ENCODE measurements at places on chromosomes 12 and 14.

DNA sequence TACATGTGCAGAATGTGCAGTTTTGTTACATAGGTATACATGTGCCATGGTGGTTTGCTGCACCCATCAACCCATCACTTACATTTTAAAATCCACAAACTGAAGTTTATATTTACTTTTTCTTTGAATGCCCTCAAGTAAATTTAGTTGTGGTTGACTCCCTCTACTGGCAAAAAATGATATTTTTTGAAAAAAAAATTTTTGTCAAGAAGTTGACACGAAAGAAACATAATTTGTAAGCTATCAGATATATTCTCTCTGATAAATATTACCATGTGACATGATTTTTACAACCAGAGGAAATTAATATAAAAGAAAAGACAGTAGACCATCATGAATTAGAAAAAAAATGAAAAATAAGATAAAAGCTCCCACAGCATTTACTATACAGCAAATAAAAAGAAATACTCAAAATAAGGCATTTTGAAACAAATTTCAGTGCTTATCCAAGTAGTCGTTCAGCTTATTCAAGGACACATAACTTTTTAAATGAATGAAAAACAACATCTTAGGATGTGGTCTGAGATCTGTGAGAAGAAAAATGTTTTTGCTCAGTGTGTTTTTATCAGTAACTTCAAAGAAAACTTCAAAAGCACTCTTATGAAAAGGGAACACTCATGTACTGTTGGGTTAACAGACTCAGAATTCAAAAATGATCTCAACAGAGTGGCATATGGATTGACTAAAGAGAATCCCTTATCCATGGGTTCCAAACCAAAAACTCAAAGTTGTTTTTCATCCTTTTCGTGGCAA, 30.0 kb upstream of the GRIP1 start:
- no peaks in the 10 kb centered on the region for H3K36me3 ChIP-seq
- no peaks in the 10 kb centered on the region for H3K27me3 ChIP-seq
- DNase-seq = no peak
- H3K4me3 ChIP-seq = no peak overlapping the region
- H3K4me1 ChIP-seq = no peaks in the 10 kb centered on the region

- no peak overlapping the region for H3K4me3 ChIP-seq
- no peaks in the 10 kb centered on the region for H3K4me1 ChIP-seq
- no peaks in the 10 kb centered on the region for H3K27me3 ChIP-seq
- no peak for DNase-seq
Observed at GRCh38 chr12:17357396-17357795, 732.6 kb downstream of the RERGL start.

- no peaks in the 10 kb centered on the region for H3K4me1 ChIP-seq
- DNase-seq = no peak
- H3K4me3 ChIP-seq = no peak overlapping the region
- no peaks in the 10 kb centered on the region for H3K27me3 ChIP-seq
Observed at GRCh38 chr14:82655770-82656169, 1122.1 kb upstream of the SEL1L start.

DNA sequence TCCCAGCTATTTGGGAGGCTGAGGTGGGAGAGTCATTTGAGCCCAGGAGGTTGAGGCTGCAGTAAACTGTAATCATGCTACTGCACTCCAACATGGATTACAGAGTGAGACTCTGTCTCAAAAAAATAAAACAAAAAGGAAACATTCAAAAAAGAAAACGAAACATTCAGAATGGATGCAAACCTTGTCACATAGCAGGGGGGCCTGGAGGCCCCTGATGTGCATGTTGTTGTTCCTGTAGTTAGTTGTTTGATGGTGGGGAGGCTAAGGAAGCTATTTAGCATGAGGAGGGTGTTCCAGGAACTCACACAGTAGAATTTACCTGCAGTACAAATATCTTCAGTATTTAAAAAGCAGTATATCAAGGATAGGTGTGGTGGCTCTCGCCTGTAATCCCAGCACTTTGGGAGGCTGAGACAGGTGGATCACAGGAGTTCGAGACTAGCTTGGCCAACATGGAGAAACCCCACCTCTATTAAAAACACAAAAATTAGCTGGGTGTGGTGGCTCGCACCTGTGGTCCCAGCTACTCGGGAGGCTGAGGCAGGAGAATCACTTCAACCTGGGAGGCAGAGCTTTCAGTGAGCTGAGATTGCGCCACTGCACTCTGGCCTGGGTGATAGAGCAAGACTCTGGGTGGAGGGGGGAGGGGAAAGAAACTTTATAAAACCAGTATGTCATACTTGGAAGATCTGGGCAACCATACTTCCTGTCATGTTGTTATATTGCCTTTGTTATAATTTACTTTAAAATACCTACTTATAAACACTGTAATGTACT, 17.6 kb upstream of the AEBP2 start:
- H3K4me3 ChIP-seq = no peak overlapping the region
- H3K4me1 ChIP-seq = no peaks in the 10 kb centered on the region
- H3K36me3 ChIP-seq = no peaks in the 10 kb centered on the region
- no peak for DNase-seq

DNA sequence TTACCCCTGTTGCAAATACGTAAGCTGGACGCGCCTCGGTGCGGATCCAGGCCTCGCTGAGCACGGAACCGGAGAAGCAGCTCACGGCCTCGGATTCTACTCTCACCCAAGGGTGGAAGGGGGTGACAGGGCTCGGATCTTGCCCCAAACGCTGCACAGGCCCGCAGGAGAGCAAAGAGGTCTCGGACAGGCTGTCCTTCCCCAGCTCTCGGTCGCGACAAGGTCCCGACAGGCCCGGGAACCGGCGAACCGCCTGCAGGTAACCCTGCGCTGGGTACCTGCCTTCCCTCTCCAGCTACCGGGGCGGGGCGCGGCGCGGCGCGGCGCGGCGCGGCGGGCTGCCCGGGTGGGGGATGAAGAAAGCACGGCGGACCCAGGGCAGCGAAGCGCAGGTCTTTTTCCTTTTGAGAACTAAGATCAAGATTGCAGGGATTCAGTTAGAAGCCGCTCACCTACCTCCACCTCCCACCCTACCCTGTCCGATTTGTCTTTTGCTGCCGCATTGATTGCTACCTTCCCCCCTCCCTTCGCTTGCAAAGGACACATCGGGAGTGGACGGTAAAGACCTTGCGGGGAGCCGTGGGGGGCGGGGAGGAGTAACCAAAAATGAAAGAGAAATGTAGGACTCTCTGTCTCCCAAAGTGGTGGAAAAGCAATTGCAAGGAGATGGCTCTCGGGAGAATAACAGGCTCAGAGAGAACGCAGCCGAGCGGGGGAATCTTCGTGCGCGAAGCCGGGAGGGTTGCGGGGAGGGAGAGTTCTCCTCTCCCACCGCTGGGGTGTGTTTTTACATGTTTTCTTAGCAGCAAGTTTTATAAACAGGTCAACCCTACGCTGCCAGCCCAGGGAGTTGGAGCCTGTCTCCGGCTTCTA, 8.4 kb upstream of the TBX3 start:
- no peaks in the 10 kb centered on the region for H3K4me1 ChIP-seq
- H3K27ac ChIP-seq = no peak overlapping the region
- H3K36me3 ChIP-seq = no peaks in the 10 kb centered on the region
- H3K4me3 ChIP-seq = peak overlapping the region; percentile 39

- DNase-seq = no peak
- H3K36me3 ChIP-seq = no peaks in the 10 kb centered on the region
- no peaks in the 10 kb centered on the region for H3K4me1 ChIP-seq
- H3K4me3 ChIP-seq = no peak overlapping the region
- no peaks in the 10 kb centered on the region for H3K27me3 ChIP-seq
- H3K27ac ChIP-seq = no peak overlapping the region
Observed at GRCh38 chr14:105135700-105136395, 32.7 kb downstream of the JAG2 start.

- H3K27ac ChIP-seq = no peak overlapping the region
- H3K4me3 ChIP-seq = no peak overlapping the region
- no peak for DNase-seq
Observed at GRCh38 chr14:63496837-63497400, 46.3 kb downstream of the PPP2R5E start.

DNA sequence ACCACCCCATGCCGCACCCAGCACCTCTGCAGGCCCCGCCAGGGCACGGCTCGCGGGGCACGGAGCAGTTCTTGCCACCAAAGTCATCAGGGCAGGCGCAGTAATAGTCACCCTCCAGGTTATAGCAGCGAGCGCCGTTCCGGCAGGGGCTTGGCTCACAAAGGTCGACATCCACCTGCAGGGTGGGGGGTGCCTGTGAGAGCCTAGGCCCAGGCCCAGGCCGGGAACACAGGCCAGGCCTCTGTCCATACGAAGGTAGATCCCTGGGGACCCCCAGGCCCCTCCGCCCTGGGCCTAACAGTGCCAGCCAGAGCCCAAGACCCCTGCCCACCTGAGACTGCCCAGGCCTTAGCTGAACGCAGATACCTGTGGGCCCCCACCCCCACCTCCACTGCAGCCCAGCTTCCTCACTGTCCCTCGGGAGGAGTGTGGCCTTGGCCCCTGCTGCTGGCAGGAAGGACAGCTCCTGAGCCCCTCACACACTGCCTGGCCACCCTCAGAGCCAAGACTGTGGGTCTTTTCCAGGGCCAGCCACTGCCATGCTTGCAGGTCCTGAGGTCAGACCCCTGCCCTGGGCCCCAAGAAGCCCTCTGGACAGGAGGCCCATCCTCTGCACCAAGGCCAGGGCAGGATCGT, 19.3 kb downstream of the JAG2 start:
- no peaks in the 10 kb centered on the region for H3K36me3 ChIP-seq
- H3K27ac ChIP-seq = no peak overlapping the region
- no peak for DNase-seq
- H3K27me3 ChIP-seq = no peaks in the 10 kb centered on the region
- H3K4me3 ChIP-seq = no peak overlapping the region

DNA sequence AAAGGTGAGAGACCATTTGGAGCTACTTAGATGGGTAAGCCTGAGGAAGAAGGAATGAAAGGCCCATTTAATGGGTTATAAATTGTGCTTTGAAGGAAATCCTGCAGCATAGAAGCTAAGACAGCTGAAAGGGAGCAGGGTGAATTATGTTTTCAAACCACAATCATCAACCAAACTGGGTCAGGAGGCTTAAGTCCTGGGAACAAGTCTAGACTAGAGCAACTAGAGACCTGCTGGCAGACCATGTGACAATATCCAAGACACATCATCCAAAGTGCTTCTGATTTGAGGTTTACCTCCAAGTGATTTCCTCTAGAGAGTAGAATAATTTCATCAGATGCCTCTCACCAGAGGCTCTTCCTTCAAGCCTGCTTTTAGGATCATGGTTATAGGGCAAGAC, 53.7 kb downstream of the MAP3K9 start:
- H3K4me1 ChIP-seq = no peaks in the 10 kb centered on the region
- no peak overlapping the region for H3K27ac ChIP-seq
- no peaks in the 10 kb centered on the region for H3K36me3 ChIP-seq
- H3K27me3 ChIP-seq = no peaks in the 10 kb centered on the region

- no peaks in the 10 kb centered on the region for H3K27me3 ChIP-seq
- no peak overlapping the region for H3K27ac ChIP-seq
- DNase-seq = no peak
- H3K4me3 ChIP-seq = no peak overlapping the region
- no peaks in the 10 kb centered on the region for H3K36me3 ChIP-seq
Observed at GRCh38 chr12:49049566-49050224, 10.9 kb downstream of the KMT2D start.

- H3K27ac ChIP-seq = no peak overlapping the region
- no peak overlapping the region for H3K4me3 ChIP-seq
- no peaks in the 10 kb centered on the region for H3K36me3 ChIP-seq
- no peaks in the 10 kb centered on the region for H3K4me1 ChIP-seq
- no peaks in the 10 kb centered on the region for H3K27me3 ChIP-seq
Observed at GRCh38 chr14:92680781-92681650, 67.4 kb downstream of the LGMN start.

DNA sequence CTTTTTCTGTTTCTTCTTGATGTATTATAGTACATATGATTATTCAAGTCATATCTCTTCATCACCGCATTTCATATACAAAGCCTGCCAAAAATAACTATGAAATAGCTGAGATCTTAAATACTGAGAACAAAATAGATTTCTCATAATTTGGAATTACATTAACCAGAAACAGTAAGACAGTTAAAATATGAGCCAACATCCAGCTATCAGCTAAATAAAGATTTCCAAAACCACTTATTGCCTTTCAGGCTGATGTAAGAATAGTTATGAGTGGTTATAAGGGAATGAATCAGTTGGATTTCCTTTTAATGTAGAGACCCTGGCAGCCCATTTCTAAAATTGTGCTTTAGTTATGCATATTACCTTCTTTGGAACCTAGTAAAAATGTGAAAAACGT, 47.4 kb downstream of the TMEM117 start:
- no peaks in the 10 kb centered on the region for H3K27me3 ChIP-seq
- no peak overlapping the region for H3K27ac ChIP-seq
- H3K36me3 ChIP-seq = no peaks in the 10 kb centered on the region

- H3K36me3 ChIP-seq = no peaks in the 10 kb centered on the region
- DNase-seq = peak; percentile 16
- no peaks in the 10 kb centered on the region for H3K4me1 ChIP-seq
- no peak within 1 kb of the TSS for H3K27ac ChIP-seq
- H3K4me3 ChIP-seq = peak within 1 kb of the TSS; percentile 31
Observed at GRCh38 chr12:16347391-16348298, at the start of gene MGST1. MGST1 (plus strand) TSS chr12:16347645; CDS start chr12:16354253, 6,608 bp downstream.

DNA sequence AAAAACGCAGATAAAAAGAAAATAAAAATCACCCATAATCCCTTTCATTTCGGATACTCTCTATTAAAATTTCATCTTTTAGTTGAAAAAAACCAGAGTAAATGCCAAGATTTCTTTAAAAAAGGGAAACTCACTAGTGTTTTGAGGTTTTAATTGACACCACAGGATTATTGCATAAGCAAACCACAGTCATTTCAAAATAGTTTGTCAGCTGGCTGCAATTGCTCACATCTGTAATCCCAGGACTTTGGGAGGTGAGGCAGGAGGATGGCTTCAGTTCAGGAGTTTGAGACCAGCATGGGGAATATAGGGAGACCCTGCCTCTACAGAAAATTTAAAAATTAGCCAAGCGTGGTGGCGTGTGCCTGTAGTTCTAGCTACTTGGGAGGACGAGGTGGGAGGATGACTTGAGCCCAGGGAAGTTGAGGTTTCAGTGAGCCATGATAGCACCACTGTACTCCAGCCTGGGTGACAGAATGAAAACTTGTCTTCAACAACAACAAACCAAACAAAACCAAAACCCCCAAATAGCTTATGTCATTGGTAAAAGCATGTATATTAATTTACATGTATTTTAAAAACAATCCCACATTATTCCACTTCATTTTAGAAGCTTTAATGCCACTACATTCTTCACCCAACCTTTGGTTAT, 48.8 kb downstream of the SYNE2 start:
- peaks cover 6% of the 10 kb centered on the region for H3K4me1 ChIP-seq
- no peaks in the 10 kb centered on the region for H3K27me3 ChIP-seq
- no peaks in the 10 kb centered on the region for H3K36me3 ChIP-seq
- H3K4me3 ChIP-seq = no peak overlapping the region
- H3K27ac ChIP-seq = no peak overlapping the region

GRCh38 chr14:34034447-34035176, 83.7 kb upstream of the EGLN3 start:
- peaks cover 3% of the 10 kb centered on the region for H3K4me1 ChIP-seq
- DNase-seq = no peak
- H3K27ac ChIP-seq = no peak overlapping the region
- H3K27me3 ChIP-seq = no peaks in the 10 kb centered on the region
- H3K36me3 ChIP-seq = no peaks in the 10 kb centered on the region
- H3K4me3 ChIP-seq = no peak overlapping the region

DNA sequence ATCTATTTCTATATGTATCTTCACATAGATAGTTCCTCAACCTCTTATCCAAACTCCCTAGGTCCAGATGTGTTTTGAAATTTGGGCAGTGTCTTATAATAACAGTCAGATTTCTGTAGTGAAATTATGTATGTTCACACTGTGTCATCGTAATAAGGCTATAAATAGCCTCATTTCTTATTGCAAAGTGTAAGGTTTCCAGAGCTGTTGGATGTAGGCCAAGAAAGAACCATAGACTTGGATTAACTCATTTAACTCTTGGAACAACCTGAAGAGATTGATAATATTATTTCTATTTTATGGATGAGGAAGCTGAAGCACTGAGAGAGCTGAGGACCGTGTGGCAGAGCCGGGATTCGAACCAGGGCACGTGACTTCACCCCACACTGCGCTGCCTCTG, 49.0 kb upstream of the PIWIL1 start:
- no peak for DNase-seq
- H3K27ac ChIP-seq = no peak overlapping the region
- no peaks in the 10 kb centered on the region for H3K4me1 ChIP-seq
- H3K27me3 ChIP-seq = no peaks in the 10 kb centered on the region
